ENCODE measurements at places on chromosomes 7 and 10. TPM values are rescaled to one million over a fixed set of nuclear protein-coding genes. Genes with fewer than 3 reads are reported as not detected.

HOXA13 gene
- not detected for total RNA-seq

CUBN gene
- 7.9 TPM for total RNA-seq

CXCL12 gene
- not detected for total RNA-seq

DNA sequence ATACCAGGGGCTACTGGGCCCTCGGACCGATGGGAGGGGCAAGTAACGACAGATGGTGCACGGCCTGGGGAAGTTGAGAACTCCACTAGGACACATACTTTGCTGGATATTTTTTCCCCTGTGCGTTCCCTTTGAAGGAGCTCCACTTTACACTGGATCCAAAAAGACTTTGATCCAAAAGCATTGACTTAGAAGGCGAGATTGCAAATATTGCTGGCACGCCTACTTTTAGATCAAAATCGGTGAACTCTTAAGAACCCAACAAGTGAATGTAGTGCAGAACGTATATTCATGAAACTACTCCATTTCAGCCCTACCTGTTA lies 436 bp upstream of the SLC25A13 start:
- DNase-seq = no peak

DNA sequence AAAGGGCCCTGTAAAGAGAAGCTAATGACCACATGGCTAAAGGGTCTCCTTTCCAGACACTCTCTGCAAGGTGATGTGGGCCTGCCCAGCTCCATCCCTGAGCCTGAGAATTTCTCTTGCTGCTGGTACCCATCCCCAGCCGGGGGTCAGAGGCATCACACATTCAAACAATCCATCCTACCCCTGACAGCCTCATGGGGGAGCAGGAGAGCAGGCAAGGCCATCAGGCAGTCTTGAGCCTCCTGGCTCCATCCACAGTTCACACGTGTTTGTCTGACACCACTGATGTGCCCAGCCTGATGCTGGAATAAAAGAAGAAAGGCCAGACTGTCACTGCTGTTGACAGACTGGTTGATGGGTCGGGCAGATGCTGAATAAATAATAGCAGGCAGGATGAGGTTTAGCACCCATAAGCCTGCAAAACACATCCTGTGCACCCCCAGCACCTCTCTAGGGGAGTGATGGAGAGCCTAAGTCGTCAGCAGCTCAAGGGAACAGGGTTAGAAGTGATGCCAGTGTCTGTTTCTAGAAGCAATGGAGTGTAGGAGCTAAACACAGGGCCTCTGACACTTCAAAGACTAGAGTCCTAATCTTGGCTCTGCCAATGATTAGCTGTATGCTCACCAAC lies 43.5 kb downstream of the TLL2 start:
- DNase-seq = peak; percentile 9

DNA sequence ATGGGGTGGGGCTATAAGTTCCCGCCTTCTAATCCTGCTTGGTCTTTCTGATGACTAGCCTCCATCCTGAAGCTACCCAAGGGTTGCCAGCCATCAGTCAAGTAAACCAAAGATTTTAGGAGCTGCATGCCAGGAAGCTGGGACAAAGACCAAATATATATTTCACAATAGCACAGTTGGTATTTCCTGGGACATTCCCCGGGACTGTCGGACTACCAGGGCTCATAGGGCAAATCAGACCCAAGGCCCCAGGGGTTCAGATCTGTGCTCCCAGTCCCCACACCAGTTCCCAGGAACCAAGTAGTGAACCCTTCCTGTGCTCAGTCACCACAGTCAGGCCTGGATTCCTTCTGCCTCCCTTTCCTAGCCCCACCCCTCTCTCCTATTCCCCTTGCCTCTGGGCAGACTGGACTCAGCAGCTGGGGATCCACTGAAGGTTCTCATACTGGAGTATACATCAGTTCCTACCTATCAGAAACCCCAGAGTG lies 5.7 kb upstream of the CXCL12 start:
- DNase-seq = no peak

All from CD4-positive, alpha-beta T cell (primary cell).